ENCODE measurements at places on chromosomes 6 and 20.

GRCh38 chr20:19387251-19387650, 174.8 kb downstream of the SLC24A3 start:
- no peak for DNase-seq

DNA sequence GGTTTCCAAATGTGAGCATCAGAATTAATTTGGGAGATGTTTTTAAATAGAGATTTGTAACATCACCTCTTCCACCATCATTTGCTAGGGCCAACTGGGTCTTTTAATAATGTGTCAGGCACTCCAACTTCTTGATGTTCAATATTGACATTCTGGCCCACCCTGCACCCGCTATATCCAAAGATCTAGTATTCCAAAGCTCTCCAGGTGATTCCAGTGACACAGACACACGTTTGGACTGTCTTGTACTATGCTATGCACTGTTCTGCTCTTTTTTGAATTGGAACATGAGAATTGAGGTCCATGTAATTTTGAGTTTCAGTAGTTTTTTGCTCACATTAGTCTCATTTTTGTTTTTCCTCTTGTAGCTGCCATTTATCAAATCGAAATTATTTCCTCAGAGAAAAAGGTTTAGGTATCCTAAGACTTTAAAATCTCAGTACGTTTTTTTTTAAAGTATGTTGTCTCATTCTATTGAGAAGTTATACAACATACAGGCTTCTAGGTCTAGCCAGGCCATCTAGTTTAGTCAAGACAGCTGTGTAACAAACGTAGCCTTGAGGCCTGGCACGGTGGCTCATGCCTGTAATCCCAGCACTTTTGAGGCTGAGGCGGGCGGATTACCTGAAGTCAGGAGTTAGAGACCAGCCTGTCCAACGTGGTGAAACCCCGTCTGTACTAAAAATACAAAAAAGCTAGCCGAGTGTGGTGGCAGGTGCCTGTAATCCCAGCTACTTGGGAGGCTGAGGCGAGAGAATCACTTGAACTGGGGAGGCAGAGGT, 3.1 kb downstream of the BICRAL start:
- no peak for DNase-seq

DNA sequence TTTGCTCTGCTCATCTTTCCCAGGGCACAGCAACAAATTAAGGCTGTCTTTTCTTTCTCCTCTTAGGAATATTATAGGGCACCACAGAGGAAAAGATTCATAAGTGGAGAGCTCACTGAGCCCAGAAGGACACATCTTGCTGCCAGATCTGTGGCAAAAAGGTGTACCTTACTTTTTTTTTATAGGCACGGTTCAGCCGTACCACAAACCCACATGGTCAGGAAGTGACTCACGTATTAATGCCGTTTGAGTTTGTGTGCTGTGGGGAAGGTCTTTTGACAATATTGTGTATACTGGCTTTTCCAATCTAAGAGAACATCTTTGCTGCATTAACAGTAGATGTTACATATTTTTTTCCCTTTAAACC, 28.4 kb downstream of the PAQR8 start:
- no peak for DNase-seq

- peak; percentile 39 for DNase-seq
Observed at GRCh38 chr6:113596387-113597230, 260.5 kb upstream of the MARCKS start.

Measured in NCI-H526 (cell line).